PC-9 (cell line): ENCODE measurements at places on chromosomes 12 and 14. TPM values are rescaled to one million over a fixed set of nuclear protein-coding genes. Genes with fewer than 3 reads are reported as not detected.

Gene PDE3A
- total RNA-seq, result not detected in 2 replicates

- DNase-seq, result peak; percentile 86
- H3K36me3 ChIP-seq, result 0 out of 2 replicates have a peak, but pooled peaks cover 4% of the 10 kb centered on the region
- peak overlapping the region; percentile 48 for H3K27ac ChIP-seq
- no peak overlapping the region for H3K4me3 ChIP-seq
Measured at GRCh38 chr12:63805704-63806672, 26.3 kb downstream of the RXYLT1 start.

- no peak overlapping the region for H3K4me3 ChIP-seq
- peaks cover 20% of the 10 kb centered on the region for H3K4me1 ChIP-seq
- H3K27ac ChIP-seq, result no peak overlapping the region
- DNase-seq, result no peak
- H3K27me3 ChIP-seq, result no peaks in the 10 kb centered on the region
Measured at GRCh38 chr12:53059434-53060063, 9.7 kb downstream of the TNS2 start.

GRCh38 chr14:63413009-63413408 is 94.3 kb upstream of the GPHB5 start:
- no peak overlapping the region for H3K4me3 ChIP-seq
- peaks cover 5% of the 10 kb centered on the region for H3K36me3 ChIP-seq
- no peaks in the 10 kb centered on the region for H3K27me3 ChIP-seq
- H3K27ac ChIP-seq, result no peak overlapping the region

Gene PLEKHH1
- 13.6 and 18.5 TPM in 2 replicates for total RNA-seq

DNA sequence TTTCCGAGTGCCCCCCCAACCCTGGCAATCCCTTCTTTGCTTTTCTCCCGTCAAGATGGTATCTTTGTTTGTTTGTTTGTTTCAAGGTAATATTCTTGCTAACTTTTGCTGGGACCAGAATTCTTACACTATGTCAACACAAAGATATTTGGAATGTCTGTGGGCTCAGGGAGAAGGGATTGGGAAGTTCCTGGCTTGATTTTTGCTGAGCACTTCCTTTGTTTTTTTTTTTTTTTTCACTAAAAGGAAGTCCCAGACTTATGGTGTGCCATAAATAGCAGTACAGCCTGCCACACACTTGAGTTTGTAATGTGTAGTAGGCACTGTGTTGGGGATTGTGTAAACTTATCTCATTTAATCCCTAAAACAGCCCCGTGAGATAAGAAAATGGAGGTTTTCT is 11.2 kb upstream of the RNU6-7 start:
- no peaks in the 10 kb centered on the region for H3K36me3 ChIP-seq
- no peaks in the 10 kb centered on the region for H3K4me1 ChIP-seq
- H3K27me3 ChIP-seq, result no peaks in the 10 kb centered on the region
- no peak overlapping the region for H3K4me3 ChIP-seq
- DNase-seq, result no peak

DNA sequence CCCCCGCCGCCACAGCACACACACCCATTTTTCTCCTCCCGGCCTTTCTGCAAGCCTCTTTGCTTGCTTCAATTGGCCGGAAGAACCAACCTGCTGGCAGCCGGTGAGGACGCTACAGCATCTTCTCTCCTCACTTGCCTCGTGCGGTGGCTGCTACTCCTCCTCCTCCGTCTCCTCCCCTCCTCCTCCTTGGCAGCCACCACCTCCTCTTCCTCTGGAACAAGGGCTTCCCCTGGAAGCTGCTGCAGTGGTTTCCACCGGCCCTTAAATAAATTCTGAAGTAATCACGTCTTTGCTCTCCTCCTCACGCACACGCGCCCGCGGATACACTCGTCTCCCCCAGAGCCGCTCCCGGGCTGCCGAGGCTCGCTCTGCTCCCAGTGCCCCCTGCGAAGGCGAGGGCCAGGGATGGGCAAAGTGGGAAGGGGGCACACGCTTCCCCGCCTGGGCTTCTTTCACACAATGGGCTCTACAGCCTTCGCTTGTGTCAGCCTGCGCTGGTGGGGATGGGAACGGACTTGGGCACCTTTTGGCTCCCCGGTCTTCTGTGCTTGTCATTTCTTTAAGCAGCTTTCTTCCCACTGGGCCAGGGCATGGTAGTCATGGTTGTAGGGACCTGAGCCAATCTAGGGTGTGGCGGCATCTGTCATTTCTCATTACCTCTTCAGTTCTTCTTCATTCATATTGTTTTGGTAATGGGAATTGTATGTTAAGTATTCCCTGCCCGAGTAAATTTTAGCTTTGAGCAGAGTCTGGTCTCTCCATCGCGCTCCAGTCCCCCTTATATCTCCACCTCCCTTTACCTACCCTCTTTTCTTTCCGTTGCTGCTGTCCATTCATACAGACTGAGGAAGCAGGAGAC is at the start of gene PPFIA2:
PPFIA2 (minus strand) TSS at position 161 of the 862 bp plus-strand sequence.
- no peak within 1 kb of the TSS for H3K27ac ChIP-seq
- H3K36me3 ChIP-seq, result no peaks in the 10 kb centered on the region
- DNase-seq, result peak; percentile 2
- peaks cover 26% of the 10 kb centered on the region for H3K27me3 ChIP-seq
- H3K4me1 ChIP-seq, result no peaks in the 10 kb centered on the region
- peak within 1 kb of the TSS; percentile 49; the same call in 1 of the 2 replicates for H3K4me3 ChIP-seq

Gene A2M
- total RNA-seq, result not detected in 2 replicates

GRCh38 chr12:55607821-55608594 is 28.7 kb upstream of the OR10P1 start:
- H3K4me1 ChIP-seq, result no peaks in the 10 kb centered on the region
- no peaks in the 10 kb centered on the region for H3K36me3 ChIP-seq
- DNase-seq, result no peak
- peaks cover 17% of the 10 kb centered on the region for H3K27me3 ChIP-seq
- no peak overlapping the region for H3K4me3 ChIP-seq
- no peak overlapping the region for H3K27ac ChIP-seq
